ENCODE measurements at places on chromosomes 7 and 10.

DNA sequence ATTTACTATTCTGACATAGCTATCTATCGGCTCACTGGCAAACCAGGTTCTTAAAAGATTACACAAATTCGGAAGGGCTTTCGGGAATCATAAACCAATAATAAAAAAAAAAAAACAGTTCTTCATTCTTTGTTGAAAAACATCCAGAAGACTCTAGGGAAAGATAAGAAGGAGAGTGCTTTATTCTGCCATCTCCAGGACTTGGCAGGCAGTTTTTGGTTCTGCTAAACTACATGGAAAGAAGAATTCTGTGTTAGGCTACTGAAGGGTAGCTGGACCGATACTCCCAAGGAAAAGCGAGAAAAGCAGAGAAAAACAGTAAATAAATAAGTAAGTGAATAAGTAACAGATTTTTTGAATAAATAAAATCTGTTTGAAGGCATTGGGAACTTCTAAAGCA, 423.5 kb upstream of the KLF6 start:
- DNase-seq: no peak

- DNase-seq: no peak
Measured at GRCh38 chr10:5937016-5937415, 40.3 kb downstream of the IL15RA start.

DNA sequence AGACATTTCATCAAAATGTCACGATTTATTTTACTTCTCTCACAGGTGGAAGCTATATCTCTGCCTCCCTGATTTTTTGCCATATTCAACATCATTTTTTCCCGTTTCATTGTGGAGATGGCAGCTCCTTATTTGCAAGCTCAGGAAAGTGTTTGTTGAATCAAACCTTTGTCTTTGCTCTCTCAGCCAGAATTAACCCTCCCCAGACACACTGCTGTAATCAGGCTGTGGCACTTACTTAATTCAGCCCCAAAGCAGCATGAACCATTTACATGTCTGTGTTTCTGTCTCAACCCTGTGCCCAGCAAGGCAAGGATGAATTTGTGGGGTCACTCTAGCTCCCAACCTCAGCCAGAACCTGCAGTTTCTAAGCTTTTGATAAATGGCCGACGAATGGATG, 397.2 kb downstream of the TCERG1L start:
- no peak for DNase-seq

DNA sequence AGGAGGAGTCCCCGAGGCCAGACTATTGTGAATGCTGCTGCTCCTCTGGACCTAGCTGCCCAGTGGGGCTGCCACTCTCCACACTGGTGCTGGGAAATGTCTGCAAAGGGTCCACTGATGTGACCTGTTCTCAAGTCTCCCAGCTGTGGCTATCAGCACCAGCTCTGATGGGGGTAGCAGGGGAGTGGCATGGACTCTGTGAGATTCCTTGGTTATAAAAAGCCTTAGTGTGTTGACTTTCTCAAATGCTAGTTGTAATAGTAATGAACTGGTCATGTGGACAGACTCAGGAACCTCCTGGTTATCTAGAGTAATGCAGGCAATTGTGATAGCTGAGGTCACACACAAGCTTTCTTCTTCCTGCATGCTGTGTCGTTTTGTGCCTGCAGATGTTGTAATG, 34.1 kb upstream of the ARMC3 start:
- no peak for DNase-seq

GRCh38 chr7:91263384-91264045, 718 bp upstream of the FZD1 start:
- no peak for DNase-seq

- no peak for DNase-seq
Measured at GRCh38 chr7:85130702-85131101, 56.2 kb downstream of the SEMA3D start.

GRCh38 chr7:69042138-69042537, 556.1 kb upstream of the AUTS2 start:
- no peak for DNase-seq

- DNase-seq: no peak
Measured at GRCh38 chr10:59757966-59758365, 4.7 kb upstream of the MRLN start.

GRCh38 chr7:155360495-155361345, 63.0 kb downstream of the INSIG1 start:
- DNase-seq: no peak

GRCh38 chr10:110944792-110945396, 25.5 kb downstream of the SHOC2 start:
- DNase-seq: no peak

DNA sequence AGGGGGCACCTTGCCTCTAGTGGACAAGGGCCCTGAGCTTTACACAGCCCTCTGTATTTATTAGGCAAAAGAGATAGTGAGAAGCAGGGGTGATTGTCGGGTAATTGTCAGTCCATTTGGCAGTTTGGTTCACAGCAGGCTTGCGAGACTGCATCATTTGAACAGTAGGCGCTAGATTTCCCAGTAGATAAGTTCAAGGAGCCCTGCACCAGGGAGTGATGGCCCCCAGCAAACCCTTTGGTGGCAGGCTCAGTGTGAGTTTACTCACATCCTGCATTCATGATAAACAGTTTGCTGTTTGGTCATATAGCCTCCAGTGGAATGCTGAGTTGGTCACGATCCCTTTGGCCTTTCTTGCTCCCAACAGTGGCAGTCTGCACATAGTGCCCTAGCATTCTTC, 59.4 kb downstream of the MARCHF5 start:
- DNase-seq: no peak

DNA sequence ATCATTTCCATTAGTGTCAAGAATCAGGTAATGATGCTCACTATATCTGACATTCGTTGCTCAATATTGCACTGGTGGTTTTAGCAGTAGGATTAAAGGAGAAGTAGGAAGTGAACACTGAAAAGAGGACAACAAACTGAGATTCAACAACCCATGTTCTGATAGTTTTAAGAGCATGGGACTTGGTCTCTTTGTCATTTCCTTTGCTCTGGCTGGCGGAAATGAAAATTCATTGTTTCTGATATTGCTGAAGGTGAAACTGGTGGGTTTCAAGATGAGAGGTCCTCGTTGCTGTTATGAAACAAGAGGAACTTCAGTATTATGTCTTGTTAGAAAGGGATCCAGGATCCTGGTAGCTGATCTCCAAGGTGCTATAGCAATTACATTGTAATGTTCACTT, 129.0 kb downstream of the DNAH11 start:
- DNase-seq: no peak

DNA sequence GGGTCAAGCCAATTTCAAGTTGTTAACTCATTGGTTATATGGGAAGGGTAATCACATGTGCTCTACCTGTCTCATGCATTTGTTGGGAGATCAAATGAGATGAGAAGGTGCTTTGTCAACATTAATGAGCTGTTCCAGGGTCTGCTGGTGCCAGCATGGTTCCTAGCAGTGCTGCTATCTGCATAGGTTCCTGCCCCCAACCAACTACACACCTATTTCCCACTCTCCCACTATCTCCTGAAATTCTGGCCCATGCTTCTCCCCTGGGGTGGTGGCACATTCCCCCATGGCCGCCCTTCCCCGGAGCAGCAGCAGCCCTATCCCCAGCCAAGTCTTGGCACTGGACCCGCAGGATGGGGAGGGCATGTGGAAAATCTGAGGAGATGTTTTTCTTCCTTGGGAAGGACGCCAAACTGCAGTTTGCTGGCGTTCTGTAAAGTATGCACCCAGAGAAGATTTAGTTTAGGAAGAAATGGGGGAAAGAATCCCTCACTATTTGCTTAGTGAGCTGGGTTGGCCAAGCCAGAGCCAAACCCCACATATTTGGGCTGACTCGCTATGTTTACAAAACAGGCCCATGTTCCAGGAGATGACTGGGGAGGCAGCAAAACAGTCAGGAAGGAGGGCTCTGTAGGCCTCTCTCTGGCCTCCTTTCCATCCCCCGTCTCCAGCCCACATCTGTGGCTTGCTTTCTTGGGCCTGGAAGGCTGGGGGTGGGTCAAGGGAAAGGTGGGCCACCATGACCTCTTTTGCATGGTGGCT, 42.5 kb downstream of the PPP1R3C start:
- no peak for DNase-seq

DNA sequence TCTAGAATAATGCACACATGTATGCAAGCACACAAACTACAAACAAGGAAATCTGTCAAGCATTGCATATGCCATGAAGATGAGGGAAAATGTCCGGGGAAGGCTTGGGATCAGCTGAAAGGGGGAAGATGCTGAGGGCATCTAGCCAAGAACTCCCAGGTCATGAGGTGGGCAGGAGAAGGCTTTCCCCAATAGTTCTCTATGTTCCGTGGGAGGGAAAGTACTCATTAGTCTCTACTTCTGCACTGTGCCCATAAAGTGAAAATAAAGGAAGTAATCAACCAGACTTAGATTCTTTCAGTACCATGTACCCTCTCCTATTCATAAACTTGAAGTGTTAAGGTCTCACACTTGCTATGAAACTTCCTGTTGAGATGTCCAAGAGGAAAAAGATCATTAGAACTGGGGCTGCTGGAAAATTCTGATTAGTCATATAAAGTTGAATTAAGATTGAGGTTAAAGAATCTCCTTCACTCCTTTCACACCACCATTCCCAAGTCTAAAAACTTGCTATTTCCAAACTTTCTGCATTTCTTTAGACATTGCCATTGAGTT, 17.1 kb upstream of the LIPF start:
- no peak for DNase-seq

GRCh38 chr7:123979876-123980275, 53.0 kb downstream of the TMEM229A start:
- DNase-seq: no peak

- DNase-seq: no peak
Measured at GRCh38 chr7:101185258-101185839, 5.3 kb upstream of the NAT16 start.

DNA sequence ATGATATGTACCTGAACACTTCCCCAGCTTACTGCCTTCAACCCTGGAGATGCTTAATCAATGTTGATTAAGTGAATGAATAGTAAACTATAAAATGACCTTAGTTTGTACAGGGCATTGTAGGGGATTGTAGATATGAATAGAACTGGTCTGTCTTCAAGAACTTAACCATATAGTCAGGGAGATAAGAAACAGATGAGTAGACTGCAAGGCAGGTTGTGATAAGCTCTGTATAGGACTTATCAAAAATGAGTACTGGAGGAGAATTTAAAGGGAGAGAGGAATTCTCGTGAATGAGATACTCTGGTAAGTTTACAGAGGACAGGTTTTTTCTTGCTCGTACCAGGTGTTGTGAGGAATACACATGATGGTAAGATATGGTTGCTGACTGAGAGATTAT, 27.6 kb downstream of the SGPL1 start:
- no peak for DNase-seq

GRCh38 chr10:85611093-85611740, 755.4 kb downstream of the GRID1 start:
- no peak for DNase-seq

GRCh38 chr7:16712916-16713315, 40.6 kb upstream of the TSPAN13 start:
- DNase-seq: no peak

DNA sequence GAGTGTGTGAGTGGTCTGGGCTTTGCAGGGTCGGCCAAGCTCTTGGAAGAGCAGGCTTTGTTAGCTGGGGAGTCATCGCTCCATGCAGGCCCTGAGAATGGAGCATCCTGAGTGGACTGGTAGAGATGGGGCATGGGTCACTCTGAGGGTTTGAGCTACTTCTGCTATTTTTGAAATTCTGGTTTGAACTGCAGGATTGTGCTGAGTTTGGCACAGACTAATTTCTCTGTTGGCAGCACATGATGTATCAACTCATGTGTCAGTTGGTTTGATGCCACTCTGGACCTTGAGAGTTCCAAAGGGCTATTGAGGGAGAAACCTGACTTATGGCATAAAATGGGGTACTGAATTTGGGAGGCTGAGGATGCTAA, 56.3 kb downstream of the LRMDA start:
- DNase-seq: no peak

- no peak for DNase-seq
Measured at GRCh38 chr7:74029991-74030415, 2.0 kb downstream of the ELN start.

- DNase-seq: no peak
Measured at GRCh38 chr10:52853704-52854103, 81.1 kb upstream of the MBL2 start.

DNA sequence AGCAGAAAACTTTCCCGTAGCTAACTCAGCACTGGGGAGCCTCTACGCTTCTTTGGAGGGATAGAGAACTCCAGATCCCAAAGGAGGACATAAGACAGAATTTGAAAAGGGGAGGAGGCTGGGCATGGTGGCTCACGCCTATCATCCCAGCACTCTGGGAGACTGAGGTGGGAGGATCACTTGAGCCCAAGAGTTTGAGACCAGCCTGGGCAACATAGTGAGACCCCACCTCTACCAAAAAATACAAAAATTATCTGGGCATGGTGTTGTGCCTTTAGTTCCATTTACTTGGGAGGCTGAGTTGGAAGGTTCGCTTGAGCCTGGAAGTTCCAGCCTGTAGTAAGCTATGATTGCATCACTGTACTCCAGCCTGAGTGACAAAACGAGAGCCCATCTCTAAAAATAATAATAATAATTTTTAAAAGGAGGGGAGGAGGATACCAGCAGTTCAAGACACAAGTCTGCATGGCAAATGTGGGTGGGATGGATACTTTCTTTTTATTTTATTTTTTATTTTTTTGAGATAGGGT, 165.9 kb upstream of the SH2B2 start:
- DNase-seq: no peak

DNA sequence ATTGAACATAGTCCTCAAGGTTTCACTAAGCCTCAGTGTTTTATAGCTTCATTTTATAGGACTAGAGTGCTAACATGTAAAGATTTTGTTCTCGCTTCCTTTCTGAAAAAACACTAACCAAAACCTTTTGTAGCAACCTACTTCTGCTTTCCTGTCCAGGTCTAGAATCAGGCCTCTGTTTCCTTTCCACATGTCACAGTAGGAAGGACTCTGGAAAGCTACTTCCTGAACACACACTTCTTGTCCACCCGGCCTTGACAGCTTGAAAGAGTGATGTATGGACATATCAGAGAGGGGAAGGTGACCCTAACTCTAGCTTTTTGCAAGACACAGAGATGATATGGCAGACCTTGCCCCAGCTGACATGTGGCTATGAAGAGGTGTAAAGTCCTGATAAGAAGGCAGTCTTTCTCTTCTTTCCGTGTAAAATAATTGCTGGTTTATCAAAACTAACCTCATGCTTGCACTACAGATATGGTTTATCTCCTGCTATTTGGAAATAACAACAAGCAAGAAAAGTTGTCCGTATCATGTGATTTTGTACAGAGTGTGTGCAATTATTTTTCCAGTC, 175.4 kb downstream of the SKAP2 start:
- DNase-seq: no peak

DNA sequence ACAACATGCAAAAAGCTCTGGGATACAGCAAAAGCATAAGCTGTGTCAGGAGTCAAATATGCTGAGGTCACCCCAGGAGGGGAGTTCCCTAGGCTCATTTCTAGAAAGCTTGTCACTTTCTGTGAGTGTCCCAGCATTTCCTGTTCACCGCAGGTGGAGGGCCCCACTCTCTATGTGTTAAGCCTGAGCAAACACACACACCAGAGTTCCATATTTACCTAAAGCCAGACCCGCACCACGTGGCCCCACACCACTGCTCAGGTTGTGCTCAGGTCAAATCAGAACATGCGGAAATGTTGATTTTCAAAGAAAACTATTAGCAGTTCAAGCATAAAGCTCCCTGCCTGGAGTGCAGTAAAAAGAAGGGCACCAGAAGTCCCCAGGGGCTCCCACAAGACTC, 259.6 kb upstream of the PPP2R2D start:
- no peak for DNase-seq

GRCh38 chr7:89517815-89518214, 636.5 kb upstream of the STEAP1 start:
- DNase-seq: no peak

All from CD4-positive, alpha-beta T cell treated with Interleukin-2 at 100 ng/mL for 4 hours (primary cell).